Esophagus squamous epithelium (tissue), 5 donors: ENCODE measurements at places on chromosomes 12 and 14.

DNA sequence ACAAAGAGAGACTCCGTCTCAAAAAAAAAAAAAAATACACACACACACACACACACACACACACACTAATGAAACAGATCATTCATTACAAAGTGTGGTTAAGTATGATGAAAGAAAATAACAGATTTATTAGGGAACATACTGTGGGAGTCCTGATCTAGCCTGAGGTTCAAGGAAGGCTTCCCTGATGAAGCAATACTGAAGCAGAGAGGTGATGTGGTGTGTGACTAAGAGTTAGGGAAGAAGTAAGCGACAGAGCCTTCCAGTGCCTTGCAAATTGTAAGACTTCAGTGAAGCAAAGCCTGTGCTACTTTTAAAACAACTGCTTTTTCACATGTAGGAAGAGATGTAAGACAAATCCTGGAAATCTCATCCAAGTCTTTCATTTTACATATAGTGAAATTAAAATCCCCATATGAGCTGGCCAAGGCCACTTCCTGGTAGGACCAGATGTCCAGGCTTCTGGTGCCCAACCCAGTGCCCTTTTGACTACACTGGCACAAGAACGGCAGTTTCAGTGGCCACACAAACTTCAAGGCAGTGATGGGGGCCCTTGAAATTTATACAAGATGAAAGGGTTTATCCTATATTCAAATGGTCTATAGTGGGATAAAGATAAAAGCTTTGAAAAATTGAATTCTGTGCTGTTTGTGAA is 86.2 kb downstream of the STON2 start:
- H3K4me3 ChIP-seq = no peak overlapping the region
- H3K27ac ChIP-seq = peak overlapping the region; percentile 2
- no peaks in the 10 kb centered on the region for H3K36me3 ChIP-seq
- H3K4me1 ChIP-seq = peaks cover 61% of the 10 kb centered on the region

DNA sequence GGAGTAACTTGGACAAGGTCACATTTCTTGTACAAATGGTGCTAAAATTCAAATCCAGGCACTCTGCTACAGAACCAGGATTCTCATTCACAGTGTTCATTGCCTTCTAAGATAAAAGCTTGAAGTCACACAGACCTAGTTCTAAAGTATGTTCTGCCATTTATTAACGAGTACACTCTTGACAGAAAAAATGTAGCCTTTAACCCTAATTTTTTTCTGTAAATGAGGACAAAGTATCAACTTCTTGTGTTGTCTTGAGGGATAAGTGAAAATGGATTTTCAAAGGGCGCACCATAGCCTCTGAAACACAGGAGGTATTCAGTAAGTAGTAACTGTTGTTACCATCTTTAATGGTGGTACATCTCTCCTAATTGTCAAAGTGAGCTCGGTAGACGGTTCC is 379.8 kb upstream of the FLRT2 start:
- H3K27me3 ChIP-seq = no peaks in the 10 kb centered on the region
- H3K4me1 ChIP-seq = no peaks in the 10 kb centered on the region
- no peak for DNase-seq

DNA sequence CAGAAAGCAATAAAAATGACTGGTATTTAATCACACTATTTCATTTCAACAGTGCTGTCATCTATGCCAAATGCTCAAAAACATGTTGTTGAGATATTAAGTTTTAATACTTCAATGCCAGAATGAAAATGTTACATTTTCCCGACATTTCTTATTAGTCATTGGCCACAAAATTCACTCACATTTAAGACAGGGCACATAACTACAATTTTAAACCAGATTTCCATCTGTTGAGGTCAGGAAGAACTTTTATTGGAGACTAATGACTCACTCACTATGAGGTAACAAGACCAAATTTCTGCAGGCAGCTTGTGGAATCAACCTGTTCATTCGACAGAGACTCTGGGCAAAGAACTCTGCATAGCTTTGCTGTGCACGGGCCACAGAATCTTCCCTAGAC is 36.8 kb downstream of the PPTC7 start:
- peaks cover 44% of the 10 kb centered on the region for H3K4me1 ChIP-seq
- H3K27me3 ChIP-seq = no peaks in the 10 kb centered on the region
- peak overlapping the region; percentile 91 for H3K27ac ChIP-seq
- no peaks in the 10 kb centered on the region for H3K36me3 ChIP-seq
- H3K4me3 ChIP-seq = no peak overlapping the region

DNA sequence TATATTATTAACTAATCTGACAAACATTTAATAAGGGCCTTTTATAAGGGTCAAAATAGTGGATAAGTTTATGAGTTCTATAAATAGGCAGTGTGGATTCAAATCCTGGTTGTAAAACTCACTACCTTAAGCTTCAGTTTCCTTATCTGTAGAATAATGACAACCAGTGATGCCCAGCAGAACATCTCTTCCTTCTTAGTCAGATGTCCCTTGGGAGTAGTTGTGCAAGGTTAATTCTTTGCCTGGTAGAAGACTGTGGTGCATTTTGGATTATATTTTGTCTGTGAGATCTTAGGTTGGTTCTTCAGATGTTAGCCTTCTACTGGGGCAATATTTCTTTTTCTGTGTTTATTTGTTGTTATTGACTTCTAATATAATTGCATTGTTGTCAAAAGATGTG is 59.5 kb downstream of the ARID2 start:
- no peak overlapping the region for H3K4me3 ChIP-seq
- H3K27me3 ChIP-seq = no peaks in the 10 kb centered on the region
- no peak for DNase-seq

- peaks cover 3% of the 10 kb centered on the region for H3K4me1 ChIP-seq
- H3K4me3 ChIP-seq = no peak overlapping the region
- no peaks in the 10 kb centered on the region for H3K27me3 ChIP-seq
- no peak overlapping the region for H3K27ac ChIP-seq
- H3K36me3 ChIP-seq = no peaks in the 10 kb centered on the region
These were observed 71.0 kb downstream of the SLC25A47 start for GRCh38 chr14:100393906-100394732.

- DNase-seq = no peak
- H3K4me3 ChIP-seq = no peak overlapping the region
- no peaks in the 10 kb centered on the region for H3K27me3 ChIP-seq
- H3K4me1 ChIP-seq = peaks cover 4% of the 10 kb centered on the region
These were observed 33.0 kb downstream of the FRMD6 start for GRCh38 chr14:51684760-51685159.

- no peaks in the 10 kb centered on the region for H3K4me1 ChIP-seq
- no peaks in the 10 kb centered on the region for H3K27me3 ChIP-seq
- no peak for DNase-seq
- H3K27ac ChIP-seq = no peak overlapping the region
- no peaks in the 10 kb centered on the region for H3K36me3 ChIP-seq
- no peak overlapping the region for H3K4me3 ChIP-seq
These were observed 51.2 kb upstream of the HELB start for GRCh38 chr12:66251049-66251448.

GRCh38 chr14:103524002-103524935 is 1.6 kb upstream of the CKB start:
- no peak overlapping the region for H3K27ac ChIP-seq
- no peak overlapping the region for H3K4me3 ChIP-seq
- H3K4me1 ChIP-seq = peaks cover 41% of the 10 kb centered on the region
- no peaks in the 10 kb centered on the region for H3K36me3 ChIP-seq

GRCh38 chr12:108337235-108338223 is 1.6 kb downstream of the CMKLR1 start:
- H3K27me3 ChIP-seq = peaks cover 26% of the 10 kb centered on the region
- no peak overlapping the region for H3K27ac ChIP-seq
- H3K4me3 ChIP-seq = peak overlapping the region; percentile 10
- no peak for DNase-seq
- no peaks in the 10 kb centered on the region for H3K36me3 ChIP-seq

- H3K27me3 ChIP-seq = no peaks in the 10 kb centered on the region
- no peak for DNase-seq
- H3K36me3 ChIP-seq = no peaks in the 10 kb centered on the region
These were observed 79.0 kb upstream of the AMIGO2 start for GRCh38 chr12:47158792-47159191.

DNA sequence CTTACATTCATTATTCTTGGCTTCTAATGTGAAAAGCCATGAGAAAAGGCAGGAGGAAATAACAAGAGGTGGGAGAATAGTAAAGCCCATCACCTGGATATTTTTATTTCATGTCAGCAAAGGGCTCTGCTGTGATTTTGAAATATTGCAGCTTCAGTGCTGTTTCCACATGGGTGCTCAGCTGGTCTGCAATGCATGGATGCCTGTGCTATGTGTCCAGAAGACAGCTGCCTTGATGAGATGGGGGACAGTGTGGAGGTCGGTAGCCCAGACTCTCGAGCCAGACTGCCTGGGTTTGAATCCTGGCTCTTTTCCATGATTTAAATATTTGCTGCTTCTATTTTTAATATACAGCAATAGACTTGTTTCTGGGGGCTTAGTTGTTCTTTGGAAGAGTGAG is 477.5 kb upstream of the GARIN6 start:
- H3K27me3 ChIP-seq = no peaks in the 10 kb centered on the region
- no peak overlapping the region for H3K4me3 ChIP-seq
- H3K36me3 ChIP-seq = no peaks in the 10 kb centered on the region
- no peaks in the 10 kb centered on the region for H3K4me1 ChIP-seq
- H3K27ac ChIP-seq = no peak overlapping the region

DNA sequence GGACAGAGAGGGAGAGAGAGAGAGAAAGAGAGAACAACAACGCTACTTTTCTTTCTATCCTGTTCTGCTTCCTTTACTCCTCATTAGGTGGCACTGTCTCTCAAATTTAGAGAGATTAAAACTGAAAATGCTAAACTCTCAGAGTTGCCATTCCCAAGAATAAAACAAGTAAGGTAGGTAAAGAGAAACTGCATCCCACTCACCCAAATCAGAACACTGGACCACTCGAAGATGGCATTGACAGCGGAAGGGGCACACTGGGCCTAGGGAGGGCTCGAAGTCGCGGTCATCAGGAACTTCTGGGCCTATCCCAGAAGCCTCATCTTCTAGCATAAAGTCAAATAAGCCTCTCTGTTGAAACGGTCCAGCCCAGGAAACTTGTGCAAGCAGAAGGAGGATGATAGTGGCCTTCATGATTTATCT is 4.5 kb downstream of the DCN start:
- no peaks in the 10 kb centered on the region for H3K27me3 ChIP-seq
- no peak for DNase-seq
- H3K27ac ChIP-seq = peak overlapping the region; percentile 49
- peak overlapping the region; percentile 44 for H3K4me3 ChIP-seq
- no peaks in the 10 kb centered on the region for H3K36me3 ChIP-seq

DNA sequence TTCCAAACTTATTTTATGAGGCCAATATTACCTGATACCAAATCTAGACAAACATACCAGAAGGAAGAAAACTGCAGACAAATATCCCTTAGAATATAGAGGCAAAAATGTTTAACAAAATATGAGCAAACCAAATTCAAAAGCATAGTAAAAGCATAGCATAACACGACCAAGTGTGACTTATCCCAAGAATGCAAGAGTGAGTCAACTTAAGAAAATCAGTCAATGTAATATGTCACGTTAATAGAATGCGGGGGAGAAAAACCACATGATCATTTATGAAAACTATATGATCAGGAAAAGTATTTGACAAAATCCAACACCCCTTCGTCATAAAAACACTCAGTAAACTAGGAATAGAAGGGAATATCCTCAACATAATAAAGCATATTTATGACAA is 217.3 kb downstream of the ADGRD1 start:
- H3K4me1 ChIP-seq = no peaks in the 10 kb centered on the region
- H3K27ac ChIP-seq = no peak overlapping the region
- H3K27me3 ChIP-seq = peaks cover 9% of the 10 kb centered on the region
- H3K4me3 ChIP-seq = no peak overlapping the region
- no peaks in the 10 kb centered on the region for H3K36me3 ChIP-seq

DNA sequence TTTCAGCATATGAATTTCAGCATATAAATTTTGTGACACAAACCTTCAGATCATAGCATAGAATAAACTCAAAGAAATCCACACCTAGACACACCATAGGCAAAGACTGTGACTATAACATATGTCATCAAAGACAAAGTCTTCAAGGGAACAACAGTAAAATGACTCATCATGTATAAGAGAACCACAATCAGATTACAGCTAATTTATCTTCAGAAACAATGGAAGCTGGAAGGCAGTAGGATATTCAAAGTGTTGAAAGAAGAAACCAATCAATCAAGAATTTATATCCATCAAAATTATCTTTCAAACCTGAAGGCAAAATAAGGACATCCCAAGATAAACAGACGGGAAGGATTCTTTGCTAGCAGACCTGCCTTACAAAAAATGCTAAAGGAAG is 29.0 kb downstream of the DLK1 start:
- no peak overlapping the region for H3K27ac ChIP-seq
- no peaks in the 10 kb centered on the region for H3K27me3 ChIP-seq
- no peaks in the 10 kb centered on the region for H3K36me3 ChIP-seq
- no peaks in the 10 kb centered on the region for H3K4me1 ChIP-seq
- DNase-seq = no peak
- H3K4me3 ChIP-seq = no peak overlapping the region

DNA sequence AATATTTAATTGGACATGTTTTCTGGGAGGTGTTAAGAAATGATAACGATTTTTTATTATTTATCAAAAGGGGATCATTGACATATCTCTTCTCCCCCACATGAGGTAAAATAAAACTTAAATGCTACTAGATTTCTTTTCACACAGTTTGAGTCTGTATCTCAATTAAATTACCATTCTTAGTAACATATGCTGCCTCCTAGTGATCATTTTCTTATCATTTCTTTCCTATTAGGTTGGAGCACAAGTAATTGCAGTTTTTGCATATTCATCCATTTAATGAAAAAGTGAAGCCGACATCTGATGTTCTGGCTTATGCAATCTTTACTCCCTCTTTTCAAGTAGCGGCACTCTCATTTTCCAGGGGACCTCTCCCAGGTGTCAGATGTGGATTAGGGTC is 24.9 kb downstream of the PUS7L start:
- H3K27me3 ChIP-seq = no peaks in the 10 kb centered on the region
- no peak overlapping the region for H3K27ac ChIP-seq
- H3K4me1 ChIP-seq = no peaks in the 10 kb centered on the region
- DNase-seq = no peak

- DNase-seq = no peak
- H3K4me3 ChIP-seq = no peak overlapping the region
- no peak overlapping the region for H3K27ac ChIP-seq
- no peaks in the 10 kb centered on the region for H3K36me3 ChIP-seq
- no peaks in the 10 kb centered on the region for H3K4me1 ChIP-seq
These were observed 280.0 kb downstream of the SLC6A15 start for GRCh38 chr12:84632556-84632955.

GRCh38 chr12:45231515-45232145 is 15.7 kb downstream of the ANO6 start:
- DNase-seq = no peak
- H3K4me1 ChIP-seq = peaks cover 21% of the 10 kb centered on the region
- no peaks in the 10 kb centered on the region for H3K27me3 ChIP-seq
- no peak overlapping the region for H3K4me3 ChIP-seq

GRCh38 chr12:64608901-64609535 is 1.3 kb upstream of the RASSF3 start:
- H3K4me3 ChIP-seq = peak overlapping the region; percentile 98
- no peaks in the 10 kb centered on the region for H3K27me3 ChIP-seq
- peak overlapping the region; percentile 81 for H3K27ac ChIP-seq
- no peaks in the 10 kb centered on the region for H3K36me3 ChIP-seq
- no peak for DNase-seq
- H3K4me1 ChIP-seq = peaks cover 47% of the 10 kb centered on the region
